ENCODE measurements at places on chromosomes 3 and 15. TPM values are rescaled to one million over a fixed set of nuclear protein-coding genes. Genes with fewer than 3 reads are reported as not detected.

- DNase-seq = no peak
Measured at GRCh38 chr3:64271631-64272030, 46.4 kb upstream of the PRICKLE2 start.

- DNase-seq = no peak
Measured at GRCh38 chr3:45980819-45981218, 14.8 kb downstream of the FYCO1 start.

DNA sequence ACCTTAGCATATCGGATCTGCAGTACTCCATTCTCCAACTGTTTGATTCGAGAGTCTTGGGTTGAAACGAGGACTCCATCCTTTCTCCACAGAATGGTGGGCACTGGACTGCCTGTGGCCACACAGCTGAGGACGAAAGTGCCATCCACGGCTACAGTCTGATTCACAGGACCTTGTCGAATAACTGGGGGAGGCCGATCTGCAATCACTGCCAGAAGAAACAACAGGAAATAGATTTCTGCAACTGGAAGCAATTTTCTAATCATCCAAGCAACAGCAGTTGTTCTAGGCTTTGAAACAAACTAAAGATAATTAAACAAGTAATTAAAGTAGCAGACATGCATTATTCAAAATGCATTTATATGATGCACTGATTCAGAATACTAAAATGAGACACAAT, 1097.7 kb downstream of the ROBO1 start:
- DNase-seq = no peak

DNA sequence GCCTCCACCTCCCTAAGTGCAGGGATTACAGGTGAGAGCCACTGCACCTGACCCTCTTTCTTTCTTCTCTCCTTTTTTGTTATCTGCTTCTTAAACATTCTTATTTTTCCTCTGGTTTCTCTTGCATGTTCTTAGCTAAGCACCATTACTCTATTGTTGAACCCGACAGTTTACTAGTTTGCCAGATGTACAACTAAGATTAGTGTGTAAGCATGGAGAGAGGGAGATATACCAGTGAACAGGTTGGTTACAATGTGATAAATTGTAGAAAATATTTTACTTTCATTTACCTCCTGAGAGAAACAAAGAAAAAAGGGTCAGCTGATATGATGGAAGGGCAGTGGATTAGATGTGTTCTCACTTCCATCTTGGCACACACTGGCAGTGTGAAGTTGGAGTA, 4.9 kb downstream of the HAUS2 start:
- no peak for DNase-seq

- DNase-seq = no peak
Measured at GRCh38 chr15:48333540-48333939, 2.3 kb downstream of the DUT start.

DNA sequence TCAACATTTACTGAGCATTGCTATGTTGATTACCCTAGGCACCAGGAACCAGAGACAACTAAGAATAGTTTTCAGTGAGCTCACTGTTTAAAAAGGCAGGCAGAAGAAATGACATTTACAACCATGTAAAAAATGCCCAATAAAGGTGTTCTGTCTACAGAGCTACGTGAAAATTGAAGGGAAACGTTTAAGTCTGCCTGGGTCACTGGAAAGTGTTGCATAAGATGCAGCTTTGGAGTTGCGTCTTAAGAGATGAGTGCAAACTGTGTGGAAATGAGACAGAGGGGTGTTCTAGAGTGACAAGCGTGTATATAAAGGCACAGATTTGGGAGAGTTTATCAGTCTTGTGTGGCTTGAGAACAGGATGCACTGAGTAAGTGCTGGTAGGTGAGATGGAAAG, 278.7 kb upstream of the GOLGA6L4 start:
- no peak for DNase-seq

DNA sequence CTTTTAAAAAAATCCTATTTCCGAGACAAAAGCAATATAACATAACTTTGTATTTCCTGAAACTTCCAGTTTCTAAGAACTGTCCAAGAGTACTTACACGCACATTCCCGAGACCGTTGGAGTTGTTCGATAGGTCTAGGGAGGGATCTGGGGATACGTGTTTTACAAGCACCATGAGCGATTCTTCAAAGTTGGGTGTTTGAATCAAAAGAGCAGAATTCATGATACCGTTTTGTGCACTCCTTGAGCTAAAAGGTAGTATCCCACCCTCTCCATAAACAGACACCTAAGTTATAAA, 700 bp upstream of the EDEM1 start:
- DNase-seq = no peak

DNA sequence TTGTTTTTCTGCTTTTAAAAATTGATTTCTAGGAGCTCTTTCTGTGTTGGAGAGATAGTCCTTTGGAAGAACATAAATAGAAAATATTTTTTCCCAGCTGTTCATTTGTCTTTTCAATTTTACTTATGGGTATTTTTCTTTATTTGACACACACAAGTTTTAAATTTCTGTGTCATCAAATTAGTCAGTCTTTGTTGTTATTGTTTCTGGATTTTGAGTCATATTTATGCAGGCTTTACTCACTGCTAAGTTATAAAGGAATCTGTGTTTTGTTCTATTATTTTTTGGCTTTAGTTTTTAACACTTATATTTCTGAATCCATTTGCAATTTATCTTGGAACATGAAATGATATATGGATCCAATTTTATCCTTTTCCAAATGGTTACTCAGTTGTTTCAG, 5.9 kb upstream of the GHSR start:
- no peak for DNase-seq

- peak; percentile 60 for DNase-seq
Measured at GRCh38 chr15:40343512-40343911, 2.8 kb upstream of the CCDC9B start.

- DNase-seq = no peak
Measured at GRCh38 chr3:2898591-2899353, 211.4 kb downstream of the IL5RA start.

The MST1 gene
- 18.8 TPM for total RNA-seq

The FOXL2NB gene
- total RNA-seq = not detected

The DNAJB8 gene
- total RNA-seq = not detected

The ZNF80 gene
- not detected for total RNA-seq

The GOLGA8M gene
- total RNA-seq = not detected

The USP4 gene
- 60.5 TPM for total RNA-seq

The FBXW12 gene
- not detected for total RNA-seq
